ENCODE measurements at places on chromosomes 1 and 21.

DNA sequence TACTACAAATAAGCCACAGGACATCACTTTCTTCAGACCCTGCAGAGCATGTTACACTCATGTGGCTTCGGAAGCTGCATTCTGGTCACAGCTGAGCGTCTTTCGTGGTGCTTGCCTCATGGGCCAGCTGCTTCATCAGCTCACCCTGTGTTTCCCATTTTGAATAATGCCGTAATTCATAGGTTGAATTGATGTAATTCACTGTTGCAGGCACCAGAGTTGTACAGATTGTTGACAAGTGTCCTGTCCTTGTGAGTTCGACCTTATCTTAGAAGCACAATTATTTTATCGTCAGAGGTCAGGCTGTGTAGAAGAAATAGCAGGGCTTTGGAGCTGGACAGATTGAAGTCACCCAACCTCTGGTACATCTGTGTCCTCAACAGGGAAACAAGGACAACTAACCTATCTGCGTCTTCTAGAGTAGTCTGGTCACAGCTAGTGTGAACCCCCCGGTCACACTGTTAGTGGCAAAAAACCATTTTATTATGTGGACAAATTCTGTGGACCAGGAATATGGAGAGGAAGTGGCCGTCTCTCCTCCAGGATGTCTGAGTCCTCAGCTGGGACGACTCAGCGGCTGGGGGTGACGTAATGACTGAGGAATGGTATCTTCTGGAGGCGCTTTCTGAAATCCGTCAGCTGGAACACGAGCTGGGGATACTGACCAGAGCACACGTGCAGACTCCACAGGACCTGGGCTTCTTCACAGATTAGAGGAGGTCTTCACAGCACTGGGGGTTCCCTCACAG is 17.8 kb downstream of the PKNOX1 start:
- DNase-seq = peak; percentile 43

GRCh38 chr1:165173409-165173808 is 183.1 kb downstream of the LMX1A start:
- DNase-seq = no peak

DNA sequence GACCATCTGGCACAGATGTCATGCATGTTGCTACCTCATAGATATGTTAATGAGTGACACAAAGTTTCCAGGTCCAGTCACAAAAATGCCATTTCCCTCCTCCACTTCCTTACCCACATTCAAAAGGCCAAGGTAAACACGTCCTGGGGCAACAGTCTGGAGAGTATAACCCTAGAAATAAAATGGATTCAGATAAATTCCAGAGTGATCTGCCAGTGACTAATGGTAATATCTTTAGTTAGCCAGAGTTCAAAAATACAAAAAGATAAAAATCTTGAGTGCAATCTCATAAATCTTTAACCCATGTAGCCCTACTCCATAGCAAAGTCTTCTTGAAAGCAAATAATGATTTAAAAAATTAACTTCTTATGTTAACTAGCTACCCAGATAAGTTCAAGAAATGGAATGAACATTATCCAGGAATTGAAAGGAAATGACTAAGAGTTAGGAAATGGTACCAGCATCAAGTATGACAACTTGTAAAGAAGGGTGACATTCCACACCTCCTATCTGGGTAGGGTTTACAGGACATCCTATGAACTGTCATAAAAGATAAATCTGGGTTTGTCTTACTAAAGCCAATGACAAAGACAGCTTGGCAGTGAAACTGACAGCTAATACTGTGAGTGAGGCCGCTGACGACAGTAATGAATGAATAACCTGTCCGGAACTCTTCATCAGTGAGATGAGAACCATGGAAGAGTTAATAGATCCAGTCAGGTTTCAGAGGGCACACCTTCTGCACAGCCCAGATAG is 18.1 kb downstream of the RGS2 start:
- DNase-seq = no peak

DNA sequence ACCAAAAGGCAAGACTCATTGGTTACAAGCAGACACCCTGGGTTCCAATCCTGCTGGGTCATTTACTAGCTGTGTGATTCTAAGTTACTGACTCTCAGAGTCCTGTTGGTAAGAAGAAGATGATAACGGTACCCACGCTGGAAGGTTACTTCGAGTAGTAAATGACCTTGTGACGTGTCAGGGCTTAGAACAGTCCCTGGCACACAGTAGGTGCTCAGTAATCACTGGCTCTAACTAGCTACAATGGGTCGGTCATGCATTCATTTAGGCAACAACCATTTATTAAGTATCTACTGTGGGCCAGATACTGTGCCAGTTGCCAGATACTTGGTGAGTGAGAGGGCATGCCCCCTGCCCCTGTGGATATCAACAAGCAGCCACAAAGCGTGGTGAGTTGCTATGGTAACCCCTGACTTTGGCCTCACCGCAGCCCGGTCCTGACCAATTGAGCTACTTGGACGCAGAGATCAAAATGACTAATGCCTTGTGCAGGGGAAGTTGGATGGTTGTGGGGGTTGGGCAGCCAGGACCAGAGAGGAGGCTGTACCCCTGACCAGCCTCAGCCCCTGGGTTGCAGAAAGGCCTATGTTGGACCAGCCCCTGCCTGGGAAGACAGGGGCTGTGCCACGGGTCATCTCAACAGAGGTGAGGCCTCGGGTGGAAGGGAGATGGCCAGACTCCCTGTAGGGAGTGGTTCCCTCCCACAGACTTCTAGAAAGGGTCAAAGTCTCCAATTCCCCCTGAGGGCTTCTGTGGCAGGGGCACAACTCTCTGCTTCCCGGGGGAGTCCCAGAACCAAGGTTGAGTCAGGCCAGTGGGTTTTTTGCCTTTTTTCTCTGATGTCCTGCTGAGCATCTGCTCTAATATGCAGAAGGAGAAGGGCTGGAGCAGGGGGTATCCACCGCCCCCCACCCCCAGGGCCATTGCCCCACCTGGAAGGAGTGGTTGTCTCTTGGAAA is 16.0 kb downstream of the DHRS3 start:
- DNase-seq = no peak

DNA sequence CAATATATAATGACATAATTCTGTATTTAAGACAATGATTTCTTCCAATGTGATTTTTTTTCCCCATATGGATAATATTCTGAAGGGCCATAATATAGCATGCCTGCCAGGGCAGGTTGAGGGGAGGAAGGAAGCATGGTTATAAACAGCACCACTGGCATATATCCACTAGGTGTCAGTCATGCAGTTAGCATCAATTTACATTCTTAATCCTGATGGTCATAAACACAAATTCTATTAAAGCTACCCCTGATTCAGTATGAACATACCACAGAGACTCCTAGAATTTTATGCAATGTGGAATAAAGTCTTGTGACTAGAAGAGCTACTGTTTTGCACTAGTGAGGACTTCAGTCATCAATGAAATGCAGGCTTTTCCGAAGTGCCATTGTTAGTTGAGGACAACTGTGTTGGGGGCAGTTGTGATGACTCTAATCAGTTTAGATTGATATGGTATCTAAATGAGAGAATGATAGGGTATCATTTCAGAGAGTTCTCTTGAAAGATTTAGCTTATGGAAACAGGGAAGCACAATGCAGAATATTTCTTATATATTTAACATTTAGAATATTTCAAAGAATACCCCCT is 342.7 kb upstream of the NR5A2 start:
- DNase-seq = peak; percentile 68

GRCh38 chr1:40451238-40451585 is 936 bp downstream of the ZFP69B start:
- no peak for DNase-seq

GRCh38 chr1:191643060-191643459 is 515.2 kb upstream of the RGS18 start:
- DNase-seq = no peak

- no peak for DNase-seq
These were observed 81.2 kb upstream of the RAVER2 start for GRCh38 chr1:64663668-64664067.

GRCh38 chr1:59967141-59967697 is 40.6 kb upstream of the CYP2J2 start:
- DNase-seq = no peak

DNA sequence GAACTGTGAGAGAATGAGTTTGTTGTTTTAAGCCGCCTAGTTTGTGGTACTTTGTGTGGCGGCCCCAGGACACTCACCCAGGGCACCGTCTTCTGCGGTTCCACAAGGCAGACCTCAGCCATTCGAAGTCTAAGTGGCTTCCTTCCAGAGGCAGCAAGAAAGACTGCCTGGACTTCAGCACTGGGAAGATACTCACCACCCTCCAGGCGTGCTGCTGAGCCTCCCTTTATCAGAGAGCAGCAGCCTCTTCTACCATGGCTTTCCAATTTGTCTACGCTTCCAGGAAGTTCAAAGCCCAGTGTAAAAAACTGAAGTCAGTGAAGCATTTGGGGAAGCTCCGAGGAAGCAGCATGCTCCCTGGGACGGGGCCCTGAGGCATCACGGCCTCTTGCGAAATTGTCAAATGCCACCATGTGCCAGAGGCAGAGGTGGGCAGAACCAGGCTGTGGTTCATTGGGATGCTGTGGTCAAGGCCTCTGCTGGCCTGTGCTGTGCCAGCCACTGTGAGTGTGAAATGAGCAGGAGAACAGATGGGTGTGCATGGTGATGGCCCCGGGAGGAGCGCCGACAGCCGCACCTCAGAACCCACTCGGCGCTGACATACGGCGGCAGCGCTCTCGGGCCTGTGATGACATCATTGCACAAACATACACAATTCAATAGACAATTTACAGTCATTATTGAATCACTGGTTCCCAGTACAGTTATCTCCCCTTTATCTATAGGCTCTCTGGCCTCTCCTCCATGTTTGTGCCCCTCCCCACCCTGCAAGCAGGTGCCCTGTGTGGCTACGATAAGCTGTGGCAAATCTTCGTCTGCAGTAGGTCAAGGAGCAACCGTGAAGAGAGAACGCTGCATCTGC is 110.4 kb downstream of the PDE9A start:
- DNase-seq = no peak

- no peak for DNase-seq
These were observed 38.0 kb downstream of the GPR161 start for GRCh38 chr1:168098534-168099320.

DNA sequence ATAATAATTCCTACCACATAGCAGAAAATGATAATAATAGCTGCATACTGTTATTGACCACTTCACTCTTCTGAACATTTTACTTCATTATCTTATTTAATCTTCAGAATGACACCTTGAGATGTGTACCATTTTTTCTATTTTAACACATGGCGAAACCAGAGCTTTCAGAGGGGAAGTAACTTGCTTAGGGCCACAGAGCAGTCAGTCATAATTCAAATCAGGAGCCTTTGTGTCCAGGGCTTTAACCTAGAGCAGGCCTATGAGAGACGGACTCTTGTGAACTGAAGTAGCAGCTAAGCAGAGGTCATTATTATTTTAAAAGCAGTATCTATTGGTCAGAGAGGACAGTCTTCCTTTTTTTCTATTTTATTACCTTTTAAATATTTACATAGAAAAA is 114.0 kb downstream of the ROR1 start:
- no peak for DNase-seq

GRCh38 chr1:53107570-53108322 is 34.7 kb downstream of the SLC1A7 start:
- DNase-seq = no peak

DNA sequence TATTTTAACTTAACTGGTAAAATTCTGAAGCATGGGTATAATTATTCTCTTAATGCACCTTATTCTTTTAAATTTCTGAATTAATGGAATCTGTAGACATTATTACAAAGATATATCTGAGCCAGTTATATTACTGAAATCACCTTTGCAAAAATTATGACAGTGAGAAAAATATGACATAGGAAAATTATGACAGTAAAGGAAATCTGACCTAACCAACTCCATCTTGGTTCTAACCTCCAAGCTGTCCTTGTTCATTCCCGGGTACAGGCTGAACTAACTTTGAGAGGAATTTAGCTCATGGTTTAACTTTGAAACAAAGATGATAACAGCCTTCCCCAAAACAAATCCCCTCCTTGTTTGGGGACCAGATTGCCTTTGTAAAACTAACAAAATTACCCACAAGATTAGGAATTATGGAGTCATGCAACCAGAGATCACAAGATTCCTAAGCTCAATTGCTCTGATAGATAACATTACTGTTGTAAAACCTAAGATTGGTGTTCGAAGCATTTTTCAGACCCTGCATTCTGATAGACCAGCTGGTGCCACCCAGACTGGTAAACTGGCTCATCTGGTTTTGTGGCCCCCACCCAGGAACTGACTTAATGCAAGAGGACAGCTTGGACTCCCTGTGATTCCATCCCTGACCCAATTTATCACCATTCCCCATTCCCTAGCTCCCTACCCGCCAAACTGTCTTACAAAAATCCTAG is 9.4 kb upstream of the CD55 start:
- DNase-seq = no peak

GRCh38 chr21:37496972-37497371 is 130.4 kb downstream of the DYRK1A start:
- DNase-seq = no peak

- no peak for DNase-seq
These were observed 19.9 kb downstream of the SLC45A3 start for GRCh38 chr1:205660361-205660760.

DNA sequence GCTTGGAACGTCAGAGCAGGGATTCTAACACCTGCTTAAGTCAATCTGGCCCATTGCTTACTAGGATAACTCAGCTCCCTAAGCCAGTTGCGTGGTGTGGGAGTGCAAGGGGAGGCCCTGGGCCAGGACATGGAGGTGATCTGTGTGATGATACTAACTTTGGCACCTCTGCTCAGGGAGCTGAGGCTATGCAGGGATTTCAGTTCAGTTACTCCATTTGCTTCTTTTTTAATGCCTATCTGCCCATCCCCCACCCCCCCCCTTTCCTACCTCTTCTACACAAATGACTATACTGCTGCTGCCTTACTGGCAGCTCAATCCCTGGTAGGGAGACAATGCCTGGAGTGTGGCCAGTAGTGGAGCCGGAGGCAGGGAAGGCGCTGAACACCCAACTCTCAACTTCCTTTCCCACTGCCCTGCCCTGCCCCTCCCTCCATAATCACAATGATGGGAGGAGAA is 19.5 kb downstream of the INKA2 start:
- no peak for DNase-seq

- no peak for DNase-seq
These were observed 391.0 kb downstream of the MATN1 start for GRCh38 chr1:30332116-30333094.

DNA sequence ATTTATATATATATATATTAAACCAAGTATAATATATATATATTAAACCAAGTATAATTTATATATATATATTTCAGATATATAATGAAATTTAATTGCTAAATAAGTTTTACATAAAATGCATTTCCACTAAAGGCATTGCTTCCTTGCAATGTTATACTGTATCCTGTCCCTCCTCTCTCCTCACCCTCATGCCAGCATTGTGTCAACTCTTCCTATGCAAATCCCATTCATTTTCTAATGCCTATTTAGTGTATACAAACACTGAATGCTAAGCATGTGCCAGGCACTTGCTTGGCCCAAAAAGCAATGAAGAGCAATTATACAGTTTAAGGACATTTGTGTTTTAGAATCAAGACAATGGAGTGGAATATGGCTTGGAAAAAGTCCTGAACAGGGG is 71.7 kb upstream of the PRMT6 start:
- no peak for DNase-seq

- DNase-seq = no peak
These were observed 19.3 kb upstream of the IL22RA1 start for GRCh38 chr1:24162201-24162600.

GRCh38 chr1:235999259-235999925 is 65.5 kb downstream of the NID1 start:
- DNase-seq = peak; percentile 70

GRCh38 chr1:26833432-26834405 is 7.2 kb downstream of the ZDHHC18 start:
- no peak for DNase-seq

Data from fibroblast of the conjunctiva (primary cell).